Activated CD4-positive, alpha-beta T cell treated with anti-CD3 and anti-CD28 coated beads for 36 hours (primary cell): ENCODE measurements at places on chromosomes 1 and 21.

GRCh38 chr1:77220687-77221463 is 1.6 kb upstream of the PIGK start:
- no peak for DNase-seq

DNA sequence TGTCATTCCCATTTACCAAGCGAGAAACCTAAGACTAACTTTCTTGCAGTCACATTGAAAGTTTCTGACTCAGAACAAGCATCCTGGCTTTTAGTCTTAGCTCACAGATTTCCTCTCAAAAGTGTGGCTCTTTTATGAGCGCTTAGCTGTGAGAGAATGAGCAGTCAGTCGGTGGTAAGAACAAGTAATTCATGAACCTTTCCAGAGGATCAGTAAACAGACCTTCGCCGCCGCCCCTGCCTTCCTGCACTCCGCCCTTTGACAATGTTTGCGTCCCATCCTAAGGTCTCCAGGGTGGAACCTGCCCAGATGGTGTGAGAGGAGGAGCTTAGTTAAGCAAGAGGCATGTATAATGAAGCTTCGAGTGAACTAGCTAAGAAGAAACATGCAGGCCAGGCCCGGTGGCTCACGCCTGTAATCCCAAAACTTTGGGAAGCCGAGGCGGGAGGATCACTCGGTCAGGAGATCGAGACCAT is 142.4 kb downstream of the GLUL start:
- DNase-seq, result peak; percentile 76

GRCh38 chr1:44135886-44136285 is 5.5 kb downstream of the KLF18 start:
- DNase-seq, result no peak

GRCh38 chr1:7455796-7456721 is 315.0 kb upstream of the VAMP3 start:
- no peak for DNase-seq

DNA sequence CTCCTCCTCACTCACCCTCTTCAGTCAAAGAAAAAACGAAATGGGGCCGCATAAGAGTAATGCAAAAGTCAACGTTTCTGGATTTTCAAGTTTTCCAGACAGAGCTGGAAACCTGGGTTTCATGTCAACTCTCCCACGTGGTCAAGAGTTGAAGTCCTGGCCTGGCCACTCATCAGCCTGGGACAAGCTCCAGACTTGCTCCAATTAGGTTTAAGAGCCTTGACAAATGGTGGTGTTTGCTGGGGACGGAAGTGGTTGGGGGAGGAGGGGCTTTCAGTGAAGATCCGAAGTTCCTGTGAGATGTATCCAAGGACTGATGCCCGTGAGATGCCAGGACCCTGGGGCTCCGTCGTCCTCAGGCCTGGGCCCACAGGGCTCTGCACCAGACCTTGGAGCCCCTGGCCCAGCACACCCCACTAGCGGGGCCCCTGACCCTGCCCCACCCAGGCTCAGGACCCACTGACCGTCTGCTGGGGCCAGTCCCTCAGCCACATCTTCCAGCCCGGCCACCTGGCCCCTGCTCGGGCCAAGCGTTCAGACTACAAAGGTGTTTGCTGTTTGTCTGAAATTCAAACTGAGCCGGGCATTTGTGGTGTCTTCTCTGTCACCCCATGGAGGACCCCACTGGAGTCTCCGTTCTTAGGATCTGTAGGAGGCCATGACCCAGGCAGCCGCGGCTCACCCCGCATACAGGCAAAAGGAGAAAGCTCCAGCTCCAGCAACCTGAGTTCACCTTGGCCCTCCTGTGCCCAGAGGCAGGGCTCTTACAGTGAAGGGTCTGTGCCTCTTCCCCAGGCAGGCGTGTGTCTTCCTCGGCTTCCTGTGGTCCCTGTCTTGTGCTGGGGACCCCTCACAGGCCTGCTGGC is 53.3 kb downstream of the SIK1 start:
- DNase-seq, result no peak

DNA sequence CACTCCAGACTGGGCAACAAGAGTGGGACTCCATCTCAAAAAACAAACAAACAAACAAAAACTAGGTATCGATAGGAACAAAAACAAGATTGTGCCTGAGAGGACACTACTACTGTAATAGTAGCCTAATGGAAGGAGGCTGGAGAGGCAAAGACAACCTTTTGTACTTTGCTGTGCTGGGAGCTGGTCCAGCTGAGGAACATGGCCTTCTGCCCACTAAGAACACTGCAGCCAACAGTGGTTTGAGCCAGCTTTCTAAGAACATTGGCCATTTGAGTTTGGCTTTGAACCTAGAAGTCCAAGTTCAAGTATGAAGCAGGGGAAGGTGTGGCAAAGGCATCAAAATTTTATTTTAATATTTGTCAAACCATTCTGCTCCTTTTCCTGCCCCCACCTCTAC is 22.7 kb upstream of the RGS8 start:
- no peak for DNase-seq

- DNase-seq, result no peak
Observed at GRCh38 chr1:75618382-75618781, 7.5 kb upstream of the SLC44A5 start.

DNA sequence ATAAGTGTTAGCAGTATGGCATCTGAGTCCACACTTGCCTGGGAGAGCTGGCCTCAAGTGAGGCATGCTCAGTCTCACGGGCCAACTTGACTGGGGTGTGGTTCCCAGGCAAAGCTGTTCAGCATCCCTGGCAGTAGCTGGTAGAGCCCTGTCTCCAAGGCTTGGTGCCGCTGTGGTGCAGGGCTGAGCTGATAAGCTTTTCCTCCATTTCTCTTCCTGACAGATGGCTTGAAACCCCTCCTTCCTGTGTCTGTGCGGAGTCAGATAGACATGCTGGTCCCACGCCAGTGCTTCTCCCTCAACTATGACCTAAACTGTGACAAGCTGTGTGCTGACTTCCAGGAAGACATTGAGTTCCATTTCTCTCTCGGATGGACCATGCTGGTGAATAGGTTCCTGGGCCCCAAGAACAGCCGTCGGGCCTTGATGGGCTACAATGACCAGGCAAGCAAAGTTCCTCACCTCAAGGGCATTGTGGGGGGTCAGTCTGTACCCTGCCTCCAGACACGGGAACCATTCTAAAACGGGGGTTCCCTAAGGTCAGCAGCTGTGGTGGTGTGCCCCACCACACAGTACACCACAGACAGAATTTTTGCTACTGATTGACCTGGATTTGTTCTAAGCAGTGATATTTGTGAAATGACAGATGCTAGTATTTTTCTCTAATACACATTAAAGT is 13.7 kb upstream of the MIIP start:
- no peak for DNase-seq

DNA sequence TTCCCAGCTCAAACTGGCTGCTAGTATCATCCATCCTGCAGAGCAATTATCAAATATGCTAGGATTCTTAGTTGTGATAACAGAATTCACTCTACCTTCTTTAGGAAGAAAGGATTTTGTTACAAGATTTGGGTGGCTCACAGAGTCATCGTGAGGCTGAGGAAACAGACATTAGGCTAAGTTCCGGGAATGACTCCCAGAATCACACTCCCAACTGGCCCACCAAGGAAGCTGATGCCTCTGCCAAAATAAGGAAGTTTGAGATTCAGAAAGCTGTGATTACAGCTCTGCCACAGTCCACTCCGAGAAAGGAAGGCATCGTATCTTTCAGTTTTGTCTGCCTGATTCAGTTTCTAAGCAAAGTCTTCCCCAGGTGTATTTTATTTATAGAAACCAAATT is 50.6 kb upstream of the LYPLAL1 start:
- DNase-seq, result no peak

GRCh38 chr1:111099289-111099688 is 40.6 kb downstream of the DRAM2 start:
- no peak for DNase-seq

GRCh38 chr1:170594066-170594626 is 62.2 kb downstream of the GORAB start:
- no peak for DNase-seq

- peak; percentile 34 for DNase-seq
Observed at GRCh38 chr1:143611159-143611558, 360.6 kb downstream of the FAM72C start.

DNA sequence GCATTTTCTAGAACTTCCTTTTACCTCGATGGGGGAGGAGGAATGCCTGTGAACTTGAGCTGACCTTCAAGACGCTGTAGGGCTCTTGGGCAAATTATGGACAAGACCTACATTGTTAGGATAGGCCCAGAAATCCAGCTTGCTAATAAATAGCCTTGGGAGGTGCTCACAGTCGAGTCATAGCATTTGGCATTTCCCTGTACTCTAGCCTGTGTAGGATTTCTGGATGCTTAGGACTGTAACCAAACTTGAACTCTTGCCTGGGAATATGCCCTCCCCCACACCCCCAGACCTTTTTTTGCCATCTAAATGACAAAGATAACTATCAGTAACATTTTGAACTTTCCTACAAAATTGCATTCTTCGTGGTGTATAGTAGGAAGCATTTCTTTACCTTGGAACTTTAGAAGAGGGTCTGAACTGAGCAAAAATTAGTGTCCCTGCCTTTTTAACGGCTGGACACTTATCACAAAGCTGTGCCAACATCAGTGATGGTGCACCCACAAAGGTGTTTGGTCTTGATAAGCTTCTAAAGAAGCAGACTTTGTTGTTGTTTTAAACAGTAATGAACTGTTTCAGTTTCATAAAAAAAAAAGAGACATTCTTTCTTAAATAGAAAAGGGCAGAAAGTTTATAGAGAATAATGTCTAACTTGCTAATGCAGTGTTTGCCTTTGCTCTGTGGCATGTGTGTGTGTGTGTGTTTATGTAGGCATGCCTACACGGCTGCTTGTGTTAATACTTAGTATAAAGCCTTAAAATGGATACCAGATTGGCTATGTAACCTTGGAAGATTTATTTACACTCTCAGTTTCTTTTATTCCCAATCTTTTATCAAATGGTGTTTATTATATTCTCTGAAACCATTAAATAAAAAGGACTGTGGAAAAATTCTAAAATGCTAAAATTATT is 88.2 kb downstream of the NFIA start:
- DNase-seq, result no peak

- DNase-seq, result no peak
Observed at GRCh38 chr1:98516306-98516705, 145.2 kb upstream of the SNX7 start.

- no peak for DNase-seq
Observed at GRCh38 chr1:113860891-113861290, 10.6 kb downstream of the PTPN22 start.

- DNase-seq, result peak; percentile 28
Observed at GRCh38 chr21:33401630-33401992, 1.6 kb upstream of the IFNGR2 start.

DNA sequence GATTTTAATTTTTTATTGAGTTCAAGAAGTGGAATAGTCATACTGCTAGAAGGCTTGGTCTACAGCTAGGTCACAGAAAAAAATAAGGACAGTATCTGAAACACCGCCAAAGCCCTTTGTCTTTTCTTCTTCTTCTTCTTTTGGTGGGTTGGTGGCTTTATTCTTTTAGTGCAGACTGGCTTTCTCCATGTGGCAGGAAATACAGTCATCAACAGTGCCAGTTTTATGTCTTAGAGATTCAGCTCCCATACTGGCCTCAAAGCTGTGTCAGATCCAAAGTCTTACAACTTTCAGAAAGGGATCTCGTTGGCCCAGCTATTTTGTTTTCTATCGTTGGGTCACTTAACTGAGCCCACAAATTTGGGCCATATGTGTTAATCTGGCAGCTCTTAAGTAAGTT is 58.2 kb downstream of the FNBP1L start:
- DNase-seq, result no peak

GRCh38 chr1:21933397-21934248 is 3.5 kb downstream of the HSPG2 start:
- DNase-seq, result peak; percentile 33

- no peak for DNase-seq
Observed at GRCh38 chr1:57329001-57329527, 94.8 kb downstream of the DAB1 start.

DNA sequence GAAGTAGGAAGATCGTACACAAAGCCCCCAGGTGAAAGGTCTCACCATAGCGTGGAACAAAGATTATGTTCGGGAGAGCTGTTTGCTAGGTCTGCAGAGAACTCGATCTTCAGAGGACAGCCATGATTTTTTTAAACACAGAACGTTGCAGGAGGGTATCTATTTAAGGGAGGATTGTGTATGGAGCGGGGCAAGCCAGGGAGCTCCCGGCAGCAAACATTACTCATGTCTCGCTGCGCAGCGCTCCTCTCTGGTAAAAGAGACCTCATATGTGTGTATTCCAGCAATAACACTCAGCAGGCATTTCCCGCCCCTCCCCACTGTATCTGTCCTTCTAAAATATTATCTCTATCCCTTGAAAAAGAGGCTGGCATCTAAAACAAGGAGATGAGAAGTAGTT is 2.7 kb downstream of the GLIS1 start:
- DNase-seq, result no peak

- no peak for DNase-seq
Observed at GRCh38 chr1:176694713-176695112, 231.7 kb downstream of the PAPPA2 start.

DNA sequence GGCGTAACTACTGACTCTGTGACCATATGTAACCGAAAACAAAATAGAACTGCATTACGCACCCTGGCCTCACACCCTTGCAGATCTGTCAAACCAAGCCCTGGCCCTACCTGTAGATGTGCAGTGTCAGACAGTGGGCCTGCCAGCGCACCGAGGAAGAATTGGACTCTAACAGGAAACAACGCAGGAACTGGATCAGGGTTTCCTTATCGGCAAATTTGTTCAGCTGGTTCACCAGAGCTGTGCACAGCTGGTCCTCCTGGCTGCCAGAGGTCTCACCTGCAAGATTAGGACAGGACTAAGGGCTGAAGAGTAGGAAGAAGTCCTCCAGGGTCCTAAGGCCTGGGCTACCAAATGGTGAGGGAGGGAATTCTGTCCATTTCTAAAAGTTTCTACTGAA is 90.0 kb downstream of the UBR4 start:
- DNase-seq, result no peak

DNA sequence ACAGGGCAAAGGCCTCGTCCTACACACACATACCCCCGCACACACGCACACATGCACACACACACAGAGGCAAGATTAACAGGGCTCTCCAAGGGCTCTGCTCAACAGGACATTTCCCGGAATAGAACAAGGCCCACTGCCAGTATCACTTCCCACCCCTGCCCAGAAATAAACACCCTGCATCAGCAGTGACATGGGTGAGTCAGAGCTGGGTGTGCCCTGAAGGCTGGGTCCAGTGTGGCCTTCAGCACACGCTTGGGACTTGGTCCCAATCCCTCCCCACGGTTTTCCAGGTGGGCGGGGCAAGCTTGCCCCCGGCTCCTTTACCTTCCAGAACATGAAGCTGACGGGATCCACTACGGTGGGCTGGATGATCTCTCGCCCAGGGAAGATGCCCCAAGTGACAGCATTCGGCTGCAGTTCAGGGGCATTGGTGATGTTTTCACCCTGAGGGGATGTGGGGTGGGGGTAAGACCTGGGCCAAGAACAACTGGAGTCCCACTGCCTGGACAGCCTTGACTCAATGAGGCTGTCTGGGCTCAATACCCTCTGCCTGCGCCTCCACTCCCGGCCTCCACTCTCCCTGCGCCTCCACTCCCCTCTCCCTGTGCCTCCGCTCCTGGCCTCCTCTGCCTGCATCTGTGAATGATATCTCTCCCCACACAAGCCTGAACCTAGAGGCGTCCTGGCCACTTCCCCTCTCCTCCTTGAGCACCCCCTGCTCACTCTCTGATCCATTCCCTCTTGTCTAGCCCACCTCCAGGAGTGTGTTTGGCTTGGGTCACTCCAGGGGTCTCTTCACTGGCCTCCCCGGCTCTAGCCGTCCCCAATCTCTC is 14.7 kb downstream of the MTHFR start:
- DNase-seq, result no peak
